A172 (cell line): ENCODE measurements at places on chromosomes 5 and 9. TPM values are rescaled to one million over a fixed set of nuclear protein-coding genes. Genes with fewer than 3 reads are reported as not detected.
A peak's percentile ranks its signal among the peaks of the same experiment; 100 is the strongest.

DNA sequence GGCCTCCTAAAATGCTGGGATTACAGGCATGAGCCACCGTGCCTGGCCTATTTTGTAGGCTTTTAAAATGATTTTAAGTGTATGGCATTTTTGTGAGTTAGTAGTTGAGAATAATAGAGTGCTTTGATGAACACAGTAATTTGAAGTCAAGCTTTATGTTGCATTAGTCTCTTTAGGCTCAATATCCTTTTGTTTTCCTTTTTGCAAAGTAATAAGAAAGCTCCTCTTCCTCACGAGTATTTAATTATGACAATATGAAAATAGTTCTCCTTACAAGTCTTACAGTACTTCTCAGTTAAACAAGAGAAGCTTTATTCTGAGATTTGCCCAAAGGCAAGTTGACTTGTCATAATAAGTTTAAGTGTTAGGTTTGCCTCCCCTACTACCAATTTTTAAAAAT is 69.0 kb downstream of the TJP2 start:
- DNase-seq = no peak

- DNase-seq = peak; percentile 56
These were observed 391.1 kb upstream of the GRAMD2B start for GRCh38 chr5:126031989-126032716.

- peak; percentile 24 for DNase-seq
These were observed 822 bp downstream of the RASEF start for GRCh38 chr9:83061990-83062650.

DNA sequence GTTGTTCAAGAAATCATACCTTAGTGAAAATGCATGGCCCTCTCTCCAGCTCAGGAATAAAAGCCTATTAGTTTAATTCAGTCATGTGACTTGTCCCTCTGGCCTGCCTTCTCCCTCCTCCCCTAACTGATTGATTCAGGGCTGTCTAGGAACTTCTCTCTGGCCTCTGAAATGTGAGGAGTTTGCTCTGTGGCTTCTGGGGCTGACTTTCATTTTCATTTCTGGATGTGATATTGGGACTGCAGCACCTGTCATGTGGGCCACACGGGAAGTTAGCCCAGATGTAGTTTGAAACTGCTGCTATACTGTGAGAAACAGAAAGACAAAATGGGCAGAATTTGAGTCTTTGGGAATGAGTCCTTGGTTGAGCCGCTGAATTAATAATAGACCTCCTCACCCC is 44.8 kb downstream of the PARP8 start:
- DNase-seq = peak; percentile 18

GRCh38 chr5:6187501-6187900 is 190.8 kb downstream of the MED10 start:
- DNase-seq = no peak

- no peak for DNase-seq
These were observed 149.0 kb upstream of the NFIB start for GRCh38 chr9:14462950-14463349.

GRCh38 chr9:122955961-122956360 is 15.1 kb downstream of the RABGAP1 start:
- no peak for DNase-seq

GRCh38 chr9:128841694-128842492 is 12.3 kb upstream of the SPOUT1 start:
- DNase-seq = no peak

DNA sequence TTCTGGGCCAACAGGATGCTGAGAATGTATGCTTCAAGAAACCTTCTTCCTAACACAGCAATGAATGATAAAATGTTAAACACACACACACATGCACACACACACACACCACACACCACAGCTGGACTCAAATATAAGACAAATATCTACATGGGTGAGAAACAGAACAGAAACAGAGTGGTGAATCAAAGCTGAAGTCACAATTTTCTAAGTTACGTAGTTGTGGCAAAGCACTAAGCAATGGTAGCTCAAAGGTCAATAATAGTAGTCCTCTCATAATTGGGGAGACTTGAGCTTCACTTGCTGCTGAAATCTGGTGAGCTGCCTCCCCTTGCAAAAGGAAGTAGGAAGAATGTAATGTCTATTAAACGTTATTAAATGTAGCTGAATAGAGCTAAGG is 33.7 kb upstream of the ITGA1 start:
- no peak for DNase-seq

GRCh38 chr9:112065806-112066606 is 109.1 kb downstream of the SUSD1 start:
- no peak for DNase-seq

- peak; percentile 80 for DNase-seq
These were observed 46.8 kb downstream of the CYSTM1 start for GRCh38 chr5:140221697-140222223.

- peak; percentile 60 for DNase-seq
These were observed at the start of gene UBTD2 for GRCh38 chr5:172283020-172283861. Gene UBTD2, minus strand, starts transcription at chr5:172283764. Its CDS starts 99 bp downstream, at chr5:172283665.

GRCh38 chr5:126385524-126386502 is 37.4 kb upstream of the GRAMD2B start:
- no peak for DNase-seq

DNA sequence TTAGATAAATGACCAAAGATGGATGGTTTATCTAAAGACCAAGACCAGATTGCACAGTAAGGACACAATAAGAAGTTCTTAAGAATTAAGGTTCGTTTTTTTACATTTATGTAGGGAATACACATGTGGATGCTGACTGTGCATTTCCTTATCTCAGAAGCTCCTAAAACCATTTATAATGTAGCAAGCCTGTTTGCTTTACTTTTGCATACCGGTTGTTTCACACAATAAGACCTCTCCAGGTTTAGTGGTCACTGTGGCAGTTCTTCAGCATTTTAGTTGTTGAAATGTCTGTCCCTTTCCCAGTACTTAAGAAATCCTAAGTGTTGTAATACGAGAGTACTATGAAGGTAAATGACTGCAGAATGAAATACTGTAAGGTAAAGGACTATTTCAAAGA is 43.6 kb downstream of the BASP1 start:
- DNase-seq = no peak

- DNase-seq = peak; percentile 19
These were observed at the start of gene ADGRV1 for GRCh38 chr5:90558344-90559192. Gene ADGRV1, plus strand, starts transcription at chr5:90558797. Its CDS starts 99 bp downstream, at chr5:90558896.

DNA sequence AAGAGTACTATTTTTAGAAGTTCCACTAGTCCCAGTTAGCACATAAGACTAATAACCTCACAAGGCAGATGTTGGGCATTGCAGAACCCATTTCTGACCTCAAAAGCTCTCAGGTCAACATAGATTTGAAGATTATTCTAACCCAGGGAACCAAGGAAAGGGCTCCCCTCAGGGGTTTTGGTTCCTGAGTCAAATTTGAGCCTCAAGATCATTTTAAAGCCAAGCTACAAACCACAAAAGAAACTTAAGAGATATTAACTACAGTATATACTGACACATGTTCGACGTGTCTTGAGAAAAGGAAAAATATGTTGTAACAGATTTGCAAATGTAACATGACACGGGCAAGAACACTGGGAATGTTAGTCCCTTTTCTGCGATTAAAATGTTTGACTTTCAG is 88.6 kb downstream of the GNAQ start:
- DNase-seq = no peak

- DNase-seq = no peak
These were observed 12.8 kb upstream of the PITX1 start for GRCh38 chr5:135046661-135047346.

DNA sequence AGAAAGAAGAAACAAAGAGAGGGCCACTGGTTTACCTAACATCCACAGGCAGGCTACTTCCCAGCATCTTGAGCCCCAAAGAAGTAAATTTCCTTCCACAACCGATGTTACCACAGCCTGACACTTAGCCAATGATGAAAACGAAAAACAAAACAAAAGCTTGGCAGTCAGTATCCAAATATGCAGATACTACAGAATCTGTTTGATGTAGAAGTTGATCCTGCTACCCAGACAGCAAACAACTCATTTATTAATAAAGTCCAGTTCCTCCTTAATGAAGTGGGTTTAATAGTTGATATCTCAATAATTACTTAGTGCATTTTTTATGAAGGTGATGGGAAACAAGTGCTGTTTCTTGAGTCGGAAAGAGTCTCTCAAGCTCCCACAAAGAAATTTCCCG is 67.1 kb upstream of the GABRP start:
- DNase-seq = no peak

- DNase-seq = peak; percentile 10
These were observed 8.3 kb downstream of the HSD17B3 start for GRCh38 chr9:96293498-96294158.

GRCh38 chr5:68746643-68747420 is 347.0 kb upstream of the SLC30A5 start:
- DNase-seq = no peak

- no peak for DNase-seq
These were observed 38.9 kb upstream of the UGCG start for GRCh38 chr9:111857555-111858211.

DNA sequence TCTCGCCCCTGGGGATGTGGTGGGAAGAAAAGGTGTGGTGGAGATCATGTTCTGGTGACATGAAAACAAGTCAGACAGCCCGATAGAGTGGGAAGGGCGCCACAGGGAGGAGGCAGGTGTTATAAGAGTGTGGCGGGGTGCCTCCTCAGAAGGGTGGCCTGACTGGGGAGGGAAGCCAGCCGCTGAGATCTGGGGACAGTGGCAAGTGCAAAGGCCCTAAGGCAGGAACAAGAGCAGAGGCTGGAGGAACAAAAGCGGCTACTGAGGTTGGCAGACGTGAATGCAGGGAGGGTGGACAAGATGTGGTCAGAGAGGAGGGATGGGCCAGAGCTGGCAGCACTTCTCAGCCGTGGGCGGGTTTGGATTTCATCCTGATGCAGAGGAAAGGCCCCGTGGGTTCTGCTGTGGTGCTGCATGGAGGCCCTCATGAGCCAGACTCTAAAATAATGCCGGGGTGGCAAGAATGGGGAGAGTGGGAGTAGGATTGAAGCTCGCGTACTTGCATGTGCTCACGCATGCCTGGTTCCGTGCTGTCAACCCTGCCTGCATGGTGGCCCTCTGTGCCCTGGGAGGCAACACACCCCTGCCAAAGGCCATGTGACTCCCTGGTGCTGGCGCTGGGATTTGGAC is 89.2 kb downstream of the MVB12B start:
- DNase-seq = no peak

GRCh38 chr9:68428481-68428880 is 72.1 kb downstream of the PGM5 start:
- DNase-seq = no peak

DNA sequence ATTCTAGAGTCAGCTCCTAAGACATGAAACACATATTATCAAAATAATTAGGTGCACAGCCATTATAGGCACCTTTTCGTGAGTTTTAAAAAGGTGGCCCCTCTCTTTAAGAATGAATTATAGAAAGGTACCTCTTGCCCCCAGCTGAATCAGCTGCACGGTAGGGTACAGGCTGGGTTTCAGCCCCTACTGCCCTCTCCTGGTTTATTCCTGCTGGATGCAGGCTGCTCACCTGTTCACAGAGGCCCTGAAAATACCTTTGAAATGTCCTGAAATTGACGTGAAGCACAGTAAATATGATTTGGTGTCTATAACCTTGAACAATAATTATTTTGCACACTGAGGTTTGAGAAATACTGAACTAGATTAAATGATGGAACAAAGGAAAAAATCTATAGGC is 504.8 kb upstream of the SGCD start:
- DNase-seq = no peak

- no peak for DNase-seq
These were observed 50.0 kb downstream of the TSSK1B start for GRCh38 chr5:113384782-113385285.

- DNase-seq = no peak
These were observed 147.9 kb downstream of the DMRT2 start for GRCh38 chr9:1198085-1198484.

DNA sequence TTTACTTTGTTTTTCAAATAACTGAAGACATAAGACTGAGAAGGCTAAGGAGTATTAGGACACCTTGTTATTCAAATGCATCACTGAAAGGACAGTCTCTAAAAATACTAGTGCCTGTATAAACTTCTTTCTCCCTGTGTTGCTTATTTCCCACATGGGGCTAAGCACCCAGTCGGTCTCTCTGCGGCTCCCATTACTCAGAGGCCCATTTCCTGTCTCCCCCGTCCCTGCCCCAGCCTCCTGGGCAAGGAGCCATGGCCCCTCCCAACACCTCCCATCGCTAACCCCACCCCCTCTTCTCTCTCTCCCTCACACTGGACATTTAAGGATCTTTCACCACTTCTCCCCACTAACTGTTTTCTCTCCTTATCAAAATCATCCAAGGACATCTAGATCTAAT is 81.9 kb downstream of the EBF1 start:
- peak; percentile 91 for DNase-seq

GRCh38 chr9:4030751-4031150 is 269.1 kb downstream of the GLIS3 start:
- DNase-seq = no peak

DNA sequence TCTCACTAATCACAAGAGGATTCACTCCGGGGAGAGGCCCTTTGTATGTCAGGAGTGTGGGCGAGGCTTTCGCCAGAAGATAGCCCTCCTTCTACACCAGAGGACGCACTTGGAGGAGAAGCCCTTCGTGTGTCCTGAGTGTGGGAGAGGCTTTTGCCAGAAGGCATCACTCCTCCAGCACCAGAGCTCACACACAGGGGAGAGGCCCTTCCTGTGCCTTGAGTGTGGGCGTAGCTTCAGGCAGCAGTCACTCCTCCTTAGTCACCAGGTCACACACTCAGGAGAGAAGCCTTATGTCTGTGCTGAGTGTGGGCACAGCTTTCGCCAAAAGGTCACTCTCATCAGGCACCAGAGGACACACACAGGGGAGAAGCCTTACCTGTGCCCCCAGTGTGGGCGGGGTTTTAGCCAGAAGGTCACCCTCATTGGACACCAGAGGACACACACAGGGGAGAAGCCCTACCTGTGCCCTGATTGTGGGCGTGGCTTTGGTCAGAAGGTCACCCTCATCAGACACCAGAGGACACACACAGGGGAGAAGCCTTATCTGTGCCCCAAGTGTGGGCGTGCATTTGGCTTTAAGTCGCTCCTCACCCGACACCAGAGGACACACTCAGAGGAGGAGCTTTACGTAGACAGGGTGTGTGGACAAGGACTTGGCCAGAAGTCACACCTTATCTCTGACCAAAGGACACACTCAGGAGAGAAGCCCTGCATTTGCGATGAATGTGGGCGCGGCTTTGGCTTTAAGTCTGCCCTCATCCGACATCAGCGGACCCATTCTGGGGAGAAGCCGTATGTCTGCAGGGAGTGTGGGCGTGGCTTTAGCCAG is 27.8 kb downstream of the NUTM2F start:
- no peak for DNase-seq

DNA sequence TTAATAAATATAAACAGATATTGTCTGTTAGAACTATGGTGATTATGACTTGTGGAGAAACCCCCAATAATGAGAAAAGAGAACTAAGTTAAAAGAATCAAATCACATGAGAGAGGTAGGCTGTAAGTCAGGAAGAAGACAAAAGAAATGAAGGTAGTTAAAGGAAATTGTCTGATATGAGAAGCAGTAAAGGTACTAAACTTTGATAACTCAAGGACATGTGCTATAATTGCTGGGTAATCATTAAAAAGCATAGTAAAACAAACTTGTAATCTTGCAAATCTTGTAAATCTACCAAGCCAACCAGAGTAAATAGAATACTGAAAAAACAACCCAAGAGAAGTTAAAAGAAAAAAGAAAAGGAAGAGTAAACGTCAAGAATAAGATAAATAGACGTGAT is 207.0 kb upstream of the CTNND2 start:
- no peak for DNase-seq

- DNase-seq = no peak
These were observed 700 bp downstream of the CDO1 start for GRCh38 chr5:115815693-115816225.

Gene LRRC19
- not detected in 2 replicates for total RNA-seq

Gene CCDC171
- total RNA-seq = 1.4 and 4.5 TPM in 2 replicates

Gene SAXO1
- not detected in 2 replicates for total RNA-seq

Gene OR13C8
- not detected in 2 replicates for total RNA-seq

Gene SPATA31C1
- total RNA-seq = not detected in 2 replicates

Gene NUTM2F
- total RNA-seq = not detected in 2 replicates

Gene MCTP1
- total RNA-seq = 14.2 and 15.7 TPM in 2 replicates

Gene ASPN
- not detected in 2 replicates for total RNA-seq
